ENCODE measurements at places on chromosomes 6 and 20. TPM values are rescaled to one million over a fixed set of nuclear protein-coding genes. Genes with fewer than 3 reads are reported as not detected.

Gene LRRN4
- not detected for total RNA-seq

DNA sequence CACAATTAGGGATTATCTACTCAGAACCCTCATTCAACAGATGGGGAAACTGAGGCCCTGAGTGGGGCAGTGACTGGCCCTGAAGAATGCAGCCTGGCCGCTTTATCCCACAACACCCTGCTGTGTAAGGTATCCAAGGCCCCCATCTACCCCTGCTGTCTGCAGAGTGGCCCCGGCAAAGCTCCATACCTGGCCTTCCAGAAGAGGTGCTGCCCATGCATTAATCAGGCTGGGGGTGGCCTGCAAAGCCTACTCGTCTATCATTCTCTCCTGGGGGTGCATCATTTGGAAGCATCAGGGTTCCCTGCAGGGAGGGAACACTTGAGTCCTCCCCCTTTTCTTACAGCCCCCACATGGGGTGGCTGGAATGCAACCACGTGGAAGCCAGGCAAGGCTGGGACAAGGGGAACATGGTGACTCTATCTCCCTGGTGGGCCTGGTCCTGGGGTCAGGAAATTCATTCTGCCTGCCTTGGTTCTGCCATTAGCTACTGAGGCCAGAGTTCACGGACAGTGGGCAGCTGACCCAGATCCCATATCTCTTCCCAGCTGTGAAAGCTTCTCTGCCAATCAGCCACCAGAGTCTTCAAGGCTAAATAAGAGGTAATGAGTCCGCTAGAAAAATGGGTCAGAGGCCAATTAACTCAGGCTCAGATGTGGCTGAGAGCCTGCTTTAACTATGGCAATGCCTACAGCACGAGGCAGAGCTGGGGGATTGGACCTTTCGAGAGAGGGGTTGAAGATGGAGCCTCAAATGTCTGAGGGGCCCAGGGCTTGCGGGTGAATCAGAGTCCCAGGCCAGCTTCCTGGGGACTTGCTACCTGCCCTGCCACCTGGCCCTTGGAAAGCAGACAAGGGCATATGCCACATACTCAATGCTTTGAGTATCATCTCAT, 72.3 kb upstream of the TOX2 start:
- DNase-seq = no peak

GRCh38 chr6:7307533-7307932, 5.5 kb downstream of the SSR1 start:
- no peak for DNase-seq

DNA sequence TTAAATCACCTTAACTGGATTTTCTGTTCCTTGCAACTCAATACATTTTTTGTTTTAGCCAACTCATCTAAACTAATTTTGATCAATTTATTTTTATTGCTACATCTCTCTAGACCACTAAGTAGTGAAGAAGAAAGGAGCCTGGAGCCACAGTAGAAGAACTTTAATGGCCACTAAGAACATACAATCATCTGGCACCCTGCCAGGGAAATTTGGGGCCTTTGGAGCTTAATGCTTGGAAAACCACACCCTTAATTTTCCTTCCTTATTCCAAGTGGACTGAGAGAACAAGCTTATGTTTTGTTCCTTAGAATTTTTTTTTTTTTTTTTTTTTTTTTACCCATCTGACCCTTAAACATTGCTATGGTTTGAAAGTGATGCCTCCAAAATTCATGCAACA, 12.0 kb upstream of the GMDS start:
- no peak for DNase-seq

DNA sequence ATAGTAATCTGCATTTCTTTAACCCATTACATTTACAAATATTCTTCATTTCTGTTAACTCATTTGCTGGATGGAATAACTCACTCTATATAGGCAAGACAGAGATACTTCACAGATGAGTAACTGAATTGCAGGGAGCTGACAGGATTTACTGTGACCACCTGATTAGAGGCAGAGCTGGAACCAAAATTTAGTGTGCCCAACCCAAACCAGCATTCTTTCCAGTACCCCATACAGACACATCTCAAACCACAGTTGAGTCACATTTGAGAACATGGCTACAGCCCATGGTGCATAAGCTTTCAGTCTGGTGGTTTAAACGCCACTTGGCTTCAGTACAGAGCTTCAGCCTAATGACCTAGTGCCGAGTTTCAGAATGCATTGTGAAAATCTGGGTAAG, 138.4 kb upstream of the TENT5A start:
- no peak for DNase-seq

GRCh38 chr6:160349814-160350350, 1.7 kb downstream of the SLC22A3 start:
- DNase-seq = no peak

All from esophagus squamous epithelium (tissue), 5 donors.